ENCODE measurements at places on chromosomes 1 and 21.

GRCh38 chr1:182686446-182686845, 2.1 kb upstream of the RGS8 start:
- DNase-seq = no peak

GRCh38 chr1:154964359-154964758, 2.8 kb upstream of the PYGO2 start:
- no peak for DNase-seq

- no peak for DNase-seq
These were observed at the start of gene INAVA for GRCh38 chr1:200894712-200895442. Gene INAVA (plus strand): TSS chr1:200894900. CDS start chr1:200898401, 3,501 bp downstream.

DNA sequence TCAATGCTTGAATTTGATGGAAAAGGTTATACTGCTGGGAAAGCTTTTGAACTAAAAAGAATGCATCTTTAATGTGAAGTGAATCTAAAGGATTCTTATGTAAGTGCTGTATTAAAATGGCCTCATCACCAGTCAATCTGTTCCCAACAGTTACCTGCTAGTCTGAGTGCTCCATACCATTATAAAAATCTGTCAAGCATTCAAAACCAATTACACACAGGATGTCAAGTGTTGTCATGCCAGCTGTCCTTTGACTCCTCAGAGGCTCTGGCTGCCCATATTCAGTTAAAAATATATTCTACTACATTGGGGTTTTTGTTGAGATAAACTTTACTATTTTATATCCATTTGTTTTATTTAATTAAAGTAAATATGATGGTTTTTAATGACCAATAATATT, 1587.7 kb downstream of the AMY1C start:
- DNase-seq = no peak
